HS-27A (cell line): ENCODE measurements at places on chromosomes 11 and 22.

DNA sequence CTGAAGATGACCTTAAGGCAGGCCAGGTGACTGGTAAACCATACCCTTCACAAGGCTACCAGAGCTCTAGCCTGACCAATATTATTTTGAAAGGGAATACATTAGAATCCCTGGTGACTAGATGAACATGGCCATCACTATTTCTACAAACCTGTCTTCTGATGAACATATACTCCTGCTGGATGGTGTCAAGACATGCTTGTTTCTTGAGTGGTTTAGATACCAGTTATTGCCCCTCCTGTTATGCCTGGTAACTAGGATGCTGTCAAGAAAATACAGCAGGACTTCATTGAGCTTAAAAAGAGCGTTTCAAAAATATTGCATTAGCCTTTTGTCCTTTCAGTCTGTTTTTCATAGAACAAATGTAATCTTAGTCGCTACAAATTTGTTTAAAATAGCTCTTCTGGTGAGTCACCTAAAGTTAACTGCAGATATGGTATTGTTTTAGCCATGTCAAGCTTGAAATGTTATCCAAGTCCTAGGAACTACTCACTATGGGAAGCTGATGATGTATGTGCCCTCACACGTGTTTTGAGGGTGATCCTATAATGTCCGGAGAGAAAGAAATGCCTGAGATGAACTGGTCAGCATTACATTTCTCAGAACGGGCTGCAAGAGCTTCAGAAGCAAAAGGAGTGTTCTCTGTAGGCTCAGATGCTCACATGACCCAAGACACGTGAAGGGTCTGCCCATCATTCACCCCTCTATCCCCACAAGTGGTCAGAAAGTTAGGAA, 20.6 kb downstream of the ADM start:
- DNase-seq = no peak

DNA sequence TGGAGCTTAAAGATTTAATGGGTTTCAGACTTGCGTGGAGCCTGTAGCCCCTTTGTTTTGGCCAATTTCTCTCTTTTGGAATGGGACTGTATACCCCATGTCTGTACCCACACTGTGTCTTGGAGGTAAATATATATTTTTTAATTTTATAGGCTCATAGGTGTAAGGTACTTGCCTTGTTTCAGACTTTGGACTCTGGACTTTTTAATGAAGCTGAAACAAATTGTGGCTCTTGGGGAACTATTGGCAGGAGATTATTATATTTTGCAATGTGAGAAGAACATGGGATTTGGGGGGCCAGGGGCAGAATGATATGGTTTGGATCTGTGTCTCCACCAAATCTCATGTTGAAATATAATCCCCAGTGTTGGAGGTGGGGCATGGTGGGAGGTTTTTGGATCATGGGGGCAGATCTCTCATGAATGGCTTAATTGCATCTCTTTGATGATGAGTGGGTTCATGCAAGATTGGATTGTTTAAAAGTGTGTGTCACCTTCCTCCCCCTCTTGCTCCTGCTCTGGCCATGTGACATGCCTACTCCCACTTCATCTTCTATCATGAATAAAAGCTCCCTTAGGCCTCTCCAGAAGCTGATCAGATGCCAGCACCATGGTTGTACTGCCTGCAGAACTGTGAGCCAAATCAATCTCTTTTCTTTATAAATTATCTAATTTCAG, 74.1 kb upstream of the ARHGAP20 start:
- no peak for DNase-seq

DNA sequence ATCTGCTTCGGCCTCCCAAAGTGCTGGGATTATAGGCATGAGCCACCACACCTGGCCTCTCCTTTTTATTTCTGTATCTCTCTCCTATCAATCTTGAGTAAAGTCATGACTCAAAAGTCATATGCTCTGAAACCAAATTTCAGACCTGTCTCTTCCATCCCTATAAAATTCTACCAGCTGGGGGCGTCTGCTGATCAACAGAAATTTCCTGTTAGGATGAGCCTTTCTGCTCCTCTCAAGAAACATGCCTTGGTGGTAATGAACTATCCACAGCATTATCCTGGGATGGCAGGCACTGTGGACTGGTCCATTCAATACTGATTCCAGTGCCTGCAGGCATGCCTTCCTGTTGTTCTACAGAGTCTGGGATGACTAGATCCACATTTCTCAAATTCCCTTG, 472.6 kb downstream of the NELL1 start:
- DNase-seq = no peak

- no peak for DNase-seq
Measured at GRCh38 chr22:47355776-47356510, 593.5 kb downstream of the TBC1D22A start.

- no peak for DNase-seq
Measured at GRCh38 chr11:12694183-12694531, 19.9 kb downstream of the TEAD1 start.
